ENCODE measurements at places on chromosomes 1 and 21. TPM values are rescaled to one million over a fixed set of nuclear protein-coding genes. Genes with fewer than 3 reads are reported as not detected.

DNA sequence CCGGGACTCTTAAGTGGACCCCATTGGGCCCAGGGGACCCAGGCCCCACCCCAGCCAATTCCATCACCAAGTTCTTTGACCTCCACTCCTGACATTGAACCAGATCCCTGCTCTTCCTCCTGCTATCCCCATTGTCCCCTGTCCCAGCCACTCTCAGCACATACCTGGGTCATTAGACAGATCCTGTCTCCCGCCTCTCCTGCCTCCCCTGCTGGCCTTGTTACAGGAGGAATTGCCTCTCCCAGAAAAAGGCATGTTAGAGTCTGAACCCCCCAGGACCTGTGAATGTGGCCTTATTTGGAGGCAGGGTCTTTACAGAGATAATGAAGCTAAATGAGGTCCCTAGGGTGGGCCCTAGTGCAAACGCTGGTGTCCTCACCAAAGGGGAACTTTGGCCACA is 301.9 kb downstream of the NPHP4 start:
- H3K4me1 ChIP-seq, result no peaks in the 10 kb centered on the region
- peaks cover 1% of the 10 kb centered on the region for H3K27me3 ChIP-seq
- no peak for DNase-seq

- peaks cover 64% of the 10 kb centered on the region for H3K4me1 ChIP-seq
- H3K27ac ChIP-seq, result no peak overlapping the region
- DNase-seq, result no peak
- no peak overlapping the region for H3K4me3 ChIP-seq
- peaks cover 12% of the 10 kb centered on the region for H3K36me3 ChIP-seq
- no peaks in the 10 kb centered on the region for H3K27me3 ChIP-seq
These were observed 19.9 kb downstream of the AGPAT3 start for GRCh38 chr21:43884861-43885417.

DNA sequence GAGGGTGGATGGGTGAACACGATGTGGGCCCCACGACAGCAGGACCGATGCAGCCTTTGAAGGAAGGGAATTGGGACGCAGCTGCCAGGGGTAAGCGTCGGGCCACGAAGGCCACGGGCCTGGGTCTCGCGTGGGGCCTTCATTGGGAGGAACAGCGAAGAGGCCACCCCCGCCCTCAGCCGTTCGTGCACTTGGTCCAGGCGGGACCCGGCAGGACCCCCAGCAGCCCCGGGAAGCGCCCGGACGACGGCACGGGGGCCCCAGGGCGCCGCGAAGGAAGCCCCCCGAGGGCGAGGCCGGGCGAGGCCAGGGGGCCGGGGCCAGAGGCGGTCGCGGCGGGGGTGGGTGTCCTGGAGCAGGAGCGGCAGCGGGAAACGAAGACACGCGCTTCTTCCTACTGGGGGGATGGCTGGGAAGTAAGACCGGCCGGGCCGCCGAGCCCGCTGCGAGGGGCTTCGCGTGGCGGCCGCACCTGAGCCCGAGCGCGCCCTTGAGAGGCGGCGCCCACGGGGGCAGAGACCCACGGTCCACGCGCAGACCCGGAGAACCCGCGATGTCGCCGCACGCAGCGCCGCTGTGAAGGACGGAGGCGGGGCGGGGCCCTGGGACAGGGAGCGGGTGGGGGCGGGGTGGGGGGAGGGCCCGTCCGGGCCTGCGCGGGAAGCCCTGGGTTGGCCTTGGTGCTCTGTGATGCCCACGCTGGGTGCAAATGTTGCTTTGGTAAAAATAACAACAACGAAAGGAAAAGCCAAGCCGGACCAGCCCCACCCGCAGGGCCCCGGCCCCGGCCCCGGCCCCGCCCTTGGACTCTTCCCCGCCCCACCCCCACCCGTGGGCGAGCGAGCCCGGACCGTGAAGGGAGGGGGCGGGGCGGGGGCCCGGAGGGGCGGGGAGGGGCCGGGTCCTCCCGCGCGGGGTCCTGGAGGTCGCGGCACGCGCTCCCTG is 56.0 kb upstream of the ADARB1 start:
- H3K27me3 ChIP-seq, result peaks cover 30% of the 10 kb centered on the region
- no peak for DNase-seq
- peak overlapping the region; percentile 25 for H3K4me3 ChIP-seq
- no peaks in the 10 kb centered on the region for H3K36me3 ChIP-seq
- H3K27ac ChIP-seq, result no peak overlapping the region

- no peak overlapping the region for H3K27ac ChIP-seq
- no peak for DNase-seq
- H3K4me1 ChIP-seq, result no peaks in the 10 kb centered on the region
- H3K36me3 ChIP-seq, result no peaks in the 10 kb centered on the region
- no peaks in the 10 kb centered on the region for H3K27me3 ChIP-seq
These were observed 361.5 kb downstream of the CAMTA1 start for GRCh38 chr1:7146710-7147109.

DNA sequence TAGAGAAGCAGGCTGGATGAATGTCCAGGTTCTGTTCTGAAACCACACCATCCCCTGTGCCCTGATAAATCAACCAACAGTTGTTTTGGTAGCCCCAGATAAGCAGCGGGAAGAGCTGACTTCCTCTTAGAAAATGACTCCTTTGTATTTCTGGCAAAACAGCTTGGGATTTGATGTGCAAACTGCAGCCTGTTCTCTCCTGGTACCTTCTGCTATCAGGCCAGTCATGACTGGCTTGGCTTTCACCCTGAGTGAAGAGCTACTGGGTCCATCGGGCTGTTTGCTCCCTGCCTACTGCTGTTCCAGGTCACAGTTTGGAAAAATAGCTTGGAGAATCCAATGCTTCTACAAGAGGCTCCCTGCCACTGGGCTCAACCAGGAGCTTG is 116.8 kb downstream of the DTL start:
- no peak overlapping the region for H3K4me3 ChIP-seq
- no peaks in the 10 kb centered on the region for H3K27me3 ChIP-seq
- peaks cover 4% of the 10 kb centered on the region for H3K36me3 ChIP-seq
- no peak overlapping the region for H3K27ac ChIP-seq
- no peak for DNase-seq

GRCh38 chr21:45631540-45631939 is 12.0 kb upstream of the PCBP3 start:
- H3K36me3 ChIP-seq, result no peaks in the 10 kb centered on the region
- H3K27ac ChIP-seq, result no peak overlapping the region
- no peak overlapping the region for H3K4me3 ChIP-seq
- H3K27me3 ChIP-seq, result peaks cover 4% of the 10 kb centered on the region

GRCh38 chr1:50148142-50148923 is 39.6 kb downstream of the ELAVL4 start:
- DNase-seq, result no peak
- no peaks in the 10 kb centered on the region for H3K27me3 ChIP-seq
- no peaks in the 10 kb centered on the region for H3K4me1 ChIP-seq
- H3K36me3 ChIP-seq, result no peaks in the 10 kb centered on the region

- no peak overlapping the region for H3K27ac ChIP-seq
- peaks cover 29% of the 10 kb centered on the region for H3K27me3 ChIP-seq
- DNase-seq, result no peak
- peaks cover 16% of the 10 kb centered on the region for H3K4me1 ChIP-seq
- H3K4me3 ChIP-seq, result no peak overlapping the region
- H3K36me3 ChIP-seq, result no peaks in the 10 kb centered on the region
These were observed 74.6 kb upstream of the IPO9 start for GRCh38 chr1:201754353-201754752.

DNA sequence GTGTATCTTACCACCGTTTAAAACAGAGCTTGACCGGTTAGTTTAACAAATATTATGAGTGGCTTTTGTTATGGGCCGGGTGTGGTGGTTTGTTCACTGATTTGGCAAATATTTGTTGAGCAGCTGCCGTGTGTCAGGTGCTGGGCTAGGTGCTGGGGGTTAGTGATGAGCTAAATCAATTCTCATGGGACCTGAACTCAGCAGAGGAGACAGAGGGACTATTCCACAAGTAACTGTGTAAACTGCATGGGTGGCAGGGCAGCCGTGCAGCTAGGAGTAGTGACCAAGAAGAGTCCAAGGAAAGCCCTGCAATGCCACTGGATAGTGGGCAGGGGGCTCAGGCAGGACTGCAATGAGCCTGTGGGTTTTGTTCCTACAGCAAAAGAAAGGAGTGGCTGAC is 11.2 kb upstream of the C2CD2 start:
- no peaks in the 10 kb centered on the region for H3K36me3 ChIP-seq
- peaks cover 25% of the 10 kb centered on the region for H3K27me3 ChIP-seq
- no peak overlapping the region for H3K4me3 ChIP-seq
- no peak for DNase-seq
- H3K27ac ChIP-seq, result no peak overlapping the region

GRCh38 chr1:183604038-183604808 is 14.0 kb upstream of the NCF2 start:
- H3K4me1 ChIP-seq, result peaks cover 13% of the 10 kb centered on the region
- H3K27ac ChIP-seq, result no peak overlapping the region
- no peaks in the 10 kb centered on the region for H3K36me3 ChIP-seq
- H3K27me3 ChIP-seq, result peaks cover 3% of the 10 kb centered on the region
- H3K4me3 ChIP-seq, result no peak overlapping the region
- no peak for DNase-seq

GRCh38 chr1:165050246-165050645 is 306.3 kb downstream of the LMX1A start:
- no peaks in the 10 kb centered on the region for H3K4me1 ChIP-seq
- H3K27ac ChIP-seq, result no peak overlapping the region
- no peak for DNase-seq
- no peaks in the 10 kb centered on the region for H3K36me3 ChIP-seq
- H3K4me3 ChIP-seq, result no peak overlapping the region
- H3K27me3 ChIP-seq, result no peaks in the 10 kb centered on the region

DNA sequence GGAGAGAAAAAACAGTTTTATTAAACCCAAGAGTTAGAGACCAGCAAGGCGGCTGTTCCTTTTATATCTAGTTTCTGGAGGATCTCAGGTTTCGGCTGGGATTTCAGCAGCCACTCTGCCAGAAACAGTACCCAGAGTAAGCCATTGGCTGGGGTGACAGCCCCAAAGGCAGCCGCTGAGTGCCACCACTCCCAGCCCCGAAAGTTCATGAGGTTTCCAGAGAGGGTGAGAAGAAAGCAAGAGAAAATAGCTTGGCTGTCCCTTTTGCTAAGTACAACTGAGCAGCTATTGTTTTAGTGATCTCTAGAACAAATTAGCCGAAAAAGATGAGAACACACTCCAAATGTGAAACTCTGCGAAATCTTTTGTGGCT is 1.2 kb downstream of the SH3BGR start:
- no peak overlapping the region for H3K27ac ChIP-seq
- H3K27me3 ChIP-seq, result peaks cover 6% of the 10 kb centered on the region
- H3K36me3 ChIP-seq, result no peaks in the 10 kb centered on the region
- no peaks in the 10 kb centered on the region for H3K4me1 ChIP-seq
- no peak overlapping the region for H3K4me3 ChIP-seq

- H3K4me3 ChIP-seq, result no peak overlapping the region
- peaks cover 16% of the 10 kb centered on the region for H3K36me3 ChIP-seq
- H3K27ac ChIP-seq, result no peak overlapping the region
- peaks cover 4% of the 10 kb centered on the region for H3K27me3 ChIP-seq
- peaks cover 28% of the 10 kb centered on the region for H3K4me1 ChIP-seq
These were observed 46.3 kb downstream of the XCL2 start for GRCh38 chr1:168497376-168497950.

DNA sequence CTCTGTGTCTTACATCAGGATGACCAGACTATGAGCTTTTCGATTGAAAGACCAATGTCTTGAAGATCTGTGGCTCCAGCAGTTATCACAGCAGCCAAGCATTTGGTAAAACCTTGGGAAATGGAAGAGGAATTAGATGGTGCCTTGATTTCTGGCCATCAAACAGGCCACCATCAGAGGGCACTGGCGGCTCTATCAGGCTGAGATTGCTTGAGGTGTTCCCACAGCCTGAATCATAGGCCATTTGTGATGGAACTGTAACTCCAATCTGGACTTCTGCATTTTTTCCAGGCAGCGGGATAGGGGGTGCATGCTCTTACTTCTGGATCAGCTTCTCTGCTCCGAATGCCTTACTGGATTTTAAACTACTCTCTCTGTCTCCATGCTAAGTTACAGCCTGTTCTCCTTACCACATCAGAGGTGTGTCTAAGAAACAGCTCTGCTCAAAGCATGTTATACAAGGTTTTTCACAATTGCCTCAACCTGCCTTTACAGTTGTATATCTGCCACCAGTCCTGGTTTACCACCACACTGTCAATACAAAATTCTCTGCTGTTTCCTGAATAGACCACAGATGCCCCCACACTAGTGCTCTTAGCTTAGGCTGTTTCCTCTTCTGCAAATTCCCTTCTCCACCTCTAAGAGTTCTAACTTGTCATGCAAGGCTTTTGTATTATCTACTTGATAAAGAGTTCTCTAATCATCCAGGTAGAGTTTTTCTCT is 180.9 kb downstream of the PTGER3 start:
- H3K36me3 ChIP-seq, result no peaks in the 10 kb centered on the region
- H3K4me3 ChIP-seq, result no peak overlapping the region
- H3K27ac ChIP-seq, result no peak overlapping the region
- peaks cover 7% of the 10 kb centered on the region for H3K4me1 ChIP-seq
- no peak for DNase-seq

GRCh38 chr21:45424854-45425795 is 20.2 kb downstream of the COL18A1 start:
- DNase-seq, result no peak
- H3K4me3 ChIP-seq, result no peak overlapping the region
- no peaks in the 10 kb centered on the region for H3K4me1 ChIP-seq
- H3K36me3 ChIP-seq, result no peaks in the 10 kb centered on the region
- H3K27ac ChIP-seq, result no peak overlapping the region

- H3K36me3 ChIP-seq, result peaks cover 62% of the 10 kb centered on the region
- peak overlapping the region; percentile 87 for H3K27ac ChIP-seq
- peak overlapping the region; percentile 65 for H3K4me3 ChIP-seq
- H3K27me3 ChIP-seq, result peaks cover 28% of the 10 kb centered on the region
- peaks cover 72% of the 10 kb centered on the region for H3K4me1 ChIP-seq
These were observed 74.7 kb downstream of the RUNX1 start for GRCh38 chr21:34974162-34974981.

DNA sequence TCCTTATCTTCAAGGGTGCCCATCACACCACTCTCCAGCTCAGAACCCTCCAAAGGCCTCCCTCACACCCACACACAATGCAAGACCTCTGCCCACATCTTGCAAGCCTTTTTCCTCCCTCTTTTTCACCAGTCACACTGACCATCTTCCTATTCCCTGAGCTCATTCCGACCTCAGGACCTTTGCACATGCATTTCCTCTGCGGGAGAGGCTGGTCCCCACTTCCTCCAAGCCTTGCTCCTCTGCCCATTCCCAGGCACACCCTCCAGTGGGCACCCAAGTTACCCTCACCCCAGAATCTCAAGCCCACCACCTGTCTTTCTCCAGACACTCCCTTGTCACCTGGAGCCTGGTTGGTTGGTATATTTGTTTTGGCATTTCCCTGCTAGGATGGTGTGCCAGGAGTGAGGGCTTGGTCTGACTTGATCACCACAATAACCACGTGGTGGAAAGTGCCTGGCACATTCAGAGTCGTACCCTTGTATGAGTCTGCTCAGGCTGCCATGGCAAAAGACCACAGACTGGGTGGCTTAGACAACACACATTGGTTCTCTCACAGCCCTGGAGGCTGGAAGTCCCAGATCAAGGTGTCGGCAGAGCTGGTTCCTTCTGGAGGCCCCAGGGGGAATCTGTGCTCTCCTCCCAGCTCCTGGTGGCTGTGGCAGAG is 13.2 kb downstream of the MX2 start:
- H3K4me3 ChIP-seq, result no peak overlapping the region
- peak; percentile 37 for DNase-seq
- peak overlapping the region; percentile 78 for H3K27ac ChIP-seq
- H3K27me3 ChIP-seq, result no peaks in the 10 kb centered on the region
- H3K4me1 ChIP-seq, result peaks cover 60% of the 10 kb centered on the region
- peaks cover 41% of the 10 kb centered on the region for H3K36me3 ChIP-seq

GRCh38 chr1:15965228-15965767 is 10.6 kb downstream of the ZBTB17 start:
- peak overlapping the region; percentile 86 for H3K27ac ChIP-seq
- H3K4me1 ChIP-seq, result peaks cover 61% of the 10 kb centered on the region
- H3K27me3 ChIP-seq, result no peaks in the 10 kb centered on the region
- H3K36me3 ChIP-seq, result peaks cover 44% of the 10 kb centered on the region

Gene AXDND1
- total RNA-seq, result 0.40 TPM

Gene KCNE2
- not detected for total RNA-seq

Gene COL24A1
- total RNA-seq, result not detected

Gene ITPKB
- total RNA-seq, result 64.0 TPM

Gene NTMT2
- not detected for total RNA-seq

Gene S100A11
- total RNA-seq, result 412 TPM

Gene LDLRAD1
- not detected for total RNA-seq

Gene FMOD
- not detected for total RNA-seq
